ENCODE measurements at places on chromosomes 16 and 17.

DNA sequence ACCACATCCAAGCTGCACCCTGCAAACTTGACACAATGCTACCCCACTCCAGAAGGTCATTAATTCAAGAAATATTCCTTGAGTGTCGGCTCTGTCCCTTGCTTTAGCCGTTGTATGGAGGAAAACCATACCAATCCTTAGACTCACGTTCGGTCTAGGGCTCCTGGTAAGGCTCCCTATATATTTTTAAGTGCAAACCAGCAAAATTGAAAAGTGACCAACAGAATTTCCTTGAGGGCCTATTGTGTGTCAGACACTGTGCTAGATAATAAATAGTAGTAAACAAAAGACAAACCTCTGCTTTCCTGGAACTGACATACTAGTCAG, 390 bp upstream of the BBS2 start:
- no peak for DNase-seq

DNA sequence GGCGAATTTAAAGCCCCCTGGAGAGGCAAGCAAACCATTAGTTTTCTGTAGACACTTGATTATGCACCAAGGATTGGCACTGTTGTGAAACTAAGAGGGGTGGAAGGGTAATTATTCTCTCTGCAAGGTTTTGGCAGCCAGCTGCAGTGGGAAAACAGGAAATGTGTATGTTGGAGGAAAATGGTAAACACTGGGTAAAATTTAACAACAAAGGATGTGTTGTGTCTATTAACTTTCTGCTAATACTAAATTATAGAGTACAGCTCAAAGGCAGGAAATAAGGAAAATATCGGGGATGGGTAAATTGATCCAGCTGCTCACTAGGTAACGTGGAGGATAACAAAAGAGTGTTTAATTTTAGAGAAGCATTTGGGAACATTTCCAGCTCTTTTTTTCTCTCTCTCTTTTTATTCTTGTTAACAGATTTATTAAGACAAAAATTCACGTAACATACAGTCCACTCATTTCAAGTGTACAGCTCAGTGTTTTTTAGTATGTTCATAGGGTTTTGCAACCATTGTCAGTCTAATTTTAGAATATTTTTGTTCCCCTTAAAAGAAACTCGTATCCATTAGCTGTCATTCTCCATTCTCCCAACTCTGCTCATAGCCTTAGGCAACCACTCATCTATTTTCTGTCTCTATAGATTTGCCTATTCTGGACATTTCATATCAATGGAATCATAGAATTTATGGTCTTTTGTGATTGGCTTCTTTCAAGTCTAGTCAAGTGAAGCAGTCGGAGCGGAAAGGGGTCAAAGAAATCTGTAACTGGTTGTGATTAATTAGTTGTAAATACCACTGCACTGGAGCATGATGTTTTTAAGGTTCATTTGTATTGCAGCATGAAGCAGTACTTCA, 41.8 kb downstream of the TANGO6 start:
- DNase-seq: no peak

DNA sequence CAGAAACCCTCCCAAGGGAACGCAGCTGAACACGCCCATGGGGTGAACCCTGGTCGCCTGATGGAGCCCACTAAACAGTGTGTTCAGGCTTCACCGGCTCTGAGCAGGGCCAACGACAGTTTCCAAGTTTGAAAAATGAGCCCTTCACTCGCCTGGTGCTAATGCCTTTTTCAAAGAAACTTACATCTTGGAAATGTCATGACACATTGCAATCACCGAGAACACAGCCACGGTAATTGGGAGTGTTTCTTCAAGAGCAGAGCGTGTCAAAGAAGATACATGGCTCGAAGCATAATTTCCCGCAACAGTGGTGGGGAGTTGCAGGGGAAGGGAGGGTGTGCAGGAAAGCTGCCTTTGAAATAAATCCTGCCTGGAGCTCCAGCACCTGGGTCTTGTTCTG, 463.2 kb downstream of the TMEM114 start:
- DNase-seq: no peak

- DNase-seq: no peak
Observed at GRCh38 chr16:67304020-67304419, 22.5 kb downstream of the KCTD19 start.

GRCh38 chr16:30009085-30009862, 1.6 kb downstream of the DOC2A start:
- DNase-seq: no peak

Data from right lung (tissue), 10 donors.